ENCODE measurements at places on chromosomes 4 and X.

- no peak for DNase-seq
Observed at GRCh38 chrX:9279234-9279544, 185.7 kb upstream of the TBL1X start.

GRCh38 chrX:111244235-111244750 lies 26.0 kb downstream of the CAPN6 start:
- DNase-seq = peak; percentile 50

DNA sequence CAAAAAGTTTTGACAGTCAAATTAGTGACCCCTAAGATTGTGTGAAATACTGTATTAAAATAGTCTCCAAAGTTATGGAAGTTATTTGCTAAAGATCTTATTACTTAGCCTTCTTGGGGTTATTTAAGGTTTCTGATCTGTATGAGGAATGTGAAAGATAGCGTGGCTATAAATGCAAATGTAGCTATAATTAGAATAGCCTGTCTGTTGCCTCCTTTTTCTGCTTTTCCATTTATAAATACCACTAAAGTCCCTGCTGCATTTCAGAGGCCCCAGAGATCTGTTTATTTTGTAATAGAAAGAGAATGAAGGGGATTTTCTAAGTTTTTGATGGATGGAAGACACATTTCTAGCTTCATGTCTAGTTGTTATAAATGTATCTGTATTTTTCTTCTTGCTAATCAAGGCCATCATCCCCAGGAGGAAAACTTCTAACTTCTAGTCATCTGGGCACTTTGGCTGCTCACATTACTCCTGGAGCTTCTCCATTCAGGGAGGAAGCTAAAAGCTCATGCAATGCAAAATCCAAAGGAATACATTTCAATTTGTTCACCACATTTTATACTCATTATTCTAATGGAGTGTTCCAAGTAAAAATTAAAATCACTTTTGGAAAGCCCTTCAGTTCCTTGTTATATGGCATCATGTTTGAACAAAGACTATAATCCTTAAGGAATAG lies 73.9 kb downstream of the INTS12 start:
- DNase-seq = no peak

GRCh38 chr4:7388627-7389026 lies 46.1 kb downstream of the PSAPL1 start:
- no peak for DNase-seq

DNA sequence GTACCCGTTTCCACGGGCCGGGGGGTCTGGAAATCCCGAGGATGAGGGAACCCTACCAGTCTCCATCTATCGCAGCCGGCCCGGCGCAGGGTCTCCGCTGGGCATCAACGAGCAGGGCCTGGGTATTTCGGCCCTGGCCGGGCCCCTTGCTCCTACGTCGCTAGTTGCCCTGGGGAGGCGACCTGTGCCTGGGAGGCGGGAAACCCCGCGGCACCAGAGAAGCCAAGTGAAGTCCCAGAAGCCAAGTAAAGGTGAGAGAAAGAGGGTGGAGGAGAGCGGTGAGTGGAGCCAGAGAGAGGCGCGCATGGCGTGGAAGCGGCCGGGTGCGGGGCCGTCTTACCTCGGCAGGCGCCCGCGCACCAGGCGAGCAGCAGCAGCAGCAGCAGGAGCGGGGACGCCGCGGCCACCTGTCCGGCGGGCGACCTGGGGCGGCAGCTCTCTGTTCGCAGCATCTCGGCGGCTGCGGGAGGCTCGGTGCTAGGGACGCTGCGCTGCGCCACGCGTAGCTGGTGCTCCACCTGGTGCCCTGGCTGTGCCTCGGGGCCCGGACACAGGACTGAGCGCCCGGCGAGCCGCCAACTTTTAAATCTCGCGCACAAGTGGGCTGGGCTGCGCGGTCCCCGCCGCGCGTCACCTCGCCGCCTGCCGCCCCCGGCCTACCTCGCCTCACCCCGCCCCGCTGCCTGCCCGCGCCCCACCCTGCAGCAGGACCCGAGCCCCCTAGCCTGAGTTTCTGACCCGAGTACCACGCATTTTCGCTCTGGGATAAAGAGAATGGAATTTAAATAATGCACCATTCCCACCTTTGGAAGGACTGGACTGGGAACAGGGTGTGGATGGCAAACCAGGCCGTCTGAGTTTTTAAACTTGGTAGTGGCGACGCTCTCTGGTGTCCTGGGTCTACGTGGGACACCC lies at the start of gene NMU:
TSS of gene NMU (minus strand) at position 558 of the 915 bp plus-strand sequence. CDS start at position 452, 106 bp downstream.
- DNase-seq = peak; percentile 17

GRCh38 chrX:77788050-77788449 lies 2.0 kb upstream of the ATRX start:
- no peak for DNase-seq

- no peak for DNase-seq
Observed at GRCh38 chr4:102585329-102585728, 84.2 kb downstream of the NFKB1 start.

DNA sequence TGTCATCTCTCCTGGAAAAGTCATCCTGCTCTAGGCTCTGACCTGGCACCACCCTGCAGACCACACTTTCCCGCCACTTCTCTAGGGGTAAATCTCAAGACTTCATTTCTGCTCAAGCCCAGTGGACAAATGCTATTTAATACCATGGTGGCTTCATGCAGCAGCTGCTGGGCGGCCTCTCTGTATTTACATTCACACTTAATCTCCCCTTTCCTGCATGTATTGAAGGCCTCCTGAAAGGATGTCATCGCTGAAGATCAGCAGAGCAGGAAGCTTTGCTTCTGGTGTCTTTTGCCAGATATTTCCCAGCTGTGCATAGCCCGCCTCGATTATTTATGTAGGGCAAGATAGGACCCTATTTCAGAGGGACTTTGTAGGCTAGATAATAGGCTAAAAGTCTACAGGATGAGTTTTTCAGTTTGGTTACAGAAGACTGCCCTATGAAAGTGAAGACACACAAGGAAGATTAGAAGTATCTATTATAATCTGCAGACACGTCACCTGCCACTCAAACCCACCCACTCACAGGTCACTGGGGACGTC lies 17.2 kb downstream of the PROM1 start:
- DNase-seq = no peak

DNA sequence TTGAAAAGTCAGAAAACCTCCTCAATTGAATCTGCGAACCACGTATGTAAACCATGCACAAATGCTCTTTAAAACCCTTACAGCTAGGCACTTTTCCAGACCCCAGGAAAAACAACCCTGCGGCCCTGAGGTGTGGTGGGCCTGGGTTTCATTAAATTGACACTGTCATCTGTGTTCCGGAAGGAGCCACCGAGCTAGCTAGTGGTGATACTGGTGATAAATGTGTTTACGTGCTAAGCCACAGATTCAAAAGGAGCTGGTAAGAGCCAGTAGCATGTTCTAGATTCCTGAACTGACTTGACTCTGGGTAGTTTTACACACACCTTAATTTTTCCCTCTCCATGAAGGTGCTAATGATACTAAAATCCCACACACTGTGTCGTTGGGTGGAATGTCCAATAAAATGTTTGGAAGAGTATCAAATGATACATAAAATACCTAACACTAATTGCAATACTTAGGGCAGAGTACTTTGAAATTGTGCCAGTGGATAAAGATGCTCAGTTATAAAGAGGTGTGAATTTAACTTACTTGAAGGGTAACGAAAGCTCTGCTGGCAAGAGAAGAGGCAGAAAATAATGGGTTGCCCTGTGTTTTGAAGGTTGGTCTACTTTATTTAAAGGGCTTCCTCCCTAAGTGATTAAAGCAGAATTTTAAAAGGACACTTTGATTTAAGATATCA lies 8.5 kb downstream of the SMS start:
- DNase-seq = no peak

Data from NCI-H1694 (cell line).